ENCODE measurements at places on chromosomes 13 and 19.
A peak's percentile ranks its signal among the peaks of the same experiment; 100 is the strongest.

- DNase-seq, result no peak
Measured at GRCh38 chr19:10268071-10268470, 2.8 kb upstream of the ICAM1 start.

GRCh38 chr13:83386609-83387008 lies 495.7 kb downstream of the SLITRK1 start:
- DNase-seq, result no peak

DNA sequence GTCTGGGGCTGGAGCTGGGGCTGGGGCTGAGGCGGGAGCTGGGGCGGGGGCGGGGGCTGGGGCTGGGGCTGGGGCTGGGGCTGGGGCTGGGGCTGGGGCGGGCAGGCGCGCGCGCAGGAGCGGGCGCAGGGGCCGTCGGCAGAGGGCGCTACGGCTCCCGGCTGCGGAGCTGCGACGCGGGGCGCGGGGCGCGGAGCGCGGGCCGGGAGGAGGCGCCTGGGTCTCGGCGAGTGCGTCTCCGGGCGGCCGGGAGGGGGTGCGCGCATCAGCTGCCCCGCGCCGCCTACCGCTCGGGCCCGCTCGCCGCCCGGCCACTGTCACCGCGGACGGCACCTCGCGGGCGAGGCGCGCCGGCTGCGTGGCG lies 422 bp upstream of the MTUS2 start:
- peak; percentile 87 for DNase-seq

DNA sequence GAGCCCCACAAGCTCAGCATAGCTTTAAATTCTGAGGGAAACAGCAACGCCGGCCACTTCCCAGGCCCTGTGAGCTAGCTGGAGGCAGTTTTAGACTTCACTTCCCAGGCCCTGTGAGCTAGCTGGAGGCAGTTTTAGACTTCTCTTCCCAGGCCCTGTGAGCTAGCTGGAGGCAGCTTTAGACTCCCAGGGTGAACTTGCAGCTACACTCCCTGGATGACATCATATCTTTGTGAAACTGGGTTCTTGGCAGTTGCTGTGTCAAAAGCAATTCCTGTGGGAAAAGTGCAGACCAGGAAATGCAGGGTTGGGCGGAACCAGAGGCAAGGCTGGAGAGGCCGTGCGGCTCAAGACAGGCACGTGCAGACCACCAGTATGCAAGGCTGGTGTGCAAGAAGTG lies 12.7 kb downstream of the SOX1 start:
- DNase-seq, result no peak

- no peak for DNase-seq
Measured at GRCh38 chr13:99806671-99807070, 164.9 kb downstream of the ZIC5 start.

DNA sequence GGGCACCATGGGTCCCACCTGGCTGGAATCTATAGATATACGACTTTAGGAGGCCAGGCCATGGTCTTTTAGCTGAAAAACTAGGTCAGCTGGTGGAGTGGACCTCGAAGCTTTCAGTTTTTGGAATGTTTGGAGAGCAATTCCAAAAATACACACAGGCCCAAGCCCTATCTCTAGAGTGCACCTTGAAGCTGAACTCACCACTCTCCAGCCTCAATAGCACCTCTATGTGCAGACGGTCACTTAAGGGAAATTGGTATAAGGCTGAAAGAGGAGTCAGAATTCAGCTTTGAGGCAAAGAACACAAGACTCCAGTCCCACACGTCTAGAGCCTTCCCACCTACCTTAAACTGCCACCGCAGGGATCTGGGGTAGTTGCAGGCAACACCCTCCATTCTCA lies 56.4 kb upstream of the KATNAL1 start:
- DNase-seq, result no peak

GRCh38 chr13:20001366-20002190 lies 43.1 kb downstream of the ZMYM2 start:
- no peak for DNase-seq

DNA sequence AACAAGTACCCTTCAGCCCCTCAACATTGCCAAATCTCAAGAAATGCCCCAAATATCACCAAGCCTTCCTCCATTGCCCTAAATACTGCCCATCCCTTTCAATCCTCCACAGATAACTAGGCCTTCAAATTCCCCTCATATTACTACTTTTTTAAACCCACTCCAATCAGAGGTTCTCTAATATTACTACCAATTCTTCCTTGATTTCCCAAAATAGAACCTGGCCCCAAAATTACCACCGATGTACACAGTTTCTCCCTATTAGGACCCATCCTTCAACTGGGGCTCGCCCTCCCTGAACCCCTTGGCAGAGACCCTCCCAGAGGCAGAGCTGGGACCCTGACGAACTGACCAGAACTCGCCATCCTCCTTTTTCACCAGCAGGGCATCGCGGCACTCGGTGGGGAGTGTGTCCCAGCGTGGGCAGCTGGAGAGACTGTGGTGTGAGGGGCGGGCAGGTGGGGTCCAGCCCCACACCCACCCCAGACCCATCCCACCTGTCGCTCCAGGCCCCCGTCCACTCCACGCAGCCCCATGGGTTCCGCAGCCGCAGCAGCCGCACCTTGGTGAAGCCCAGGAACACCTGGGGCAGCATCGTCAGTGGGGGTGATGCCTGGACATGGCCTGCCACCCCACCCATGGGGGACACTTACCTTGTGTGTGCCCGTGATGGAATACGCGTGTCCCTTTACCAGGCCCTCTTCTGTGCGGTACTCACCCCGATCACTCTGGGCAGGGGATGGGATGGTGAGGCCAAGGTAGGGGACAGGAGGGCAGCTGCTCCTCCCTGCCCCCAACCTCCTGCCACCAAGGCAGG lies 6.1 kb downstream of the CAPN12 start:
- DNase-seq, result no peak

GRCh38 chr19:7547159-7547558 lies 11.6 kb downstream of the PNPLA6 start:
- no peak for DNase-seq

DNA sequence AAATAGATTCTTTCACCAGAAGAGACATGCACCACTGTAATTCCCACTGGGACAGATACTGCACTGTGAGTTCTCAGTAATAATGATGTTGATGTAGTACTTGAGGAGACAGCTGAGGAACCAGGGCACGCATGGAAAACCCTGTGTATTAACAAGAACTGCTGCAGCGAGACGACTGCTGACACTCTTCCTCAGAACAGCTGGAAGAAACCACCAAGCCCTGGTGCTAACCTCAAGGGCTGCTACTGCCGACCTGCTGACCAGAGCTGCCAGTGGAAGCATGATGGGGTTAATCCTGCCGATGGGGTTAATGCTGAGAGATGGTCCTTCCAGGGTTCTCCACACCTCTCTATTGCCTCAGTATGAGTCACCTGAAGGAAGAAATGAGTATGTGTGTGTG lies 45.6 kb downstream of the EDNRB start:
- DNase-seq, result no peak

DNA sequence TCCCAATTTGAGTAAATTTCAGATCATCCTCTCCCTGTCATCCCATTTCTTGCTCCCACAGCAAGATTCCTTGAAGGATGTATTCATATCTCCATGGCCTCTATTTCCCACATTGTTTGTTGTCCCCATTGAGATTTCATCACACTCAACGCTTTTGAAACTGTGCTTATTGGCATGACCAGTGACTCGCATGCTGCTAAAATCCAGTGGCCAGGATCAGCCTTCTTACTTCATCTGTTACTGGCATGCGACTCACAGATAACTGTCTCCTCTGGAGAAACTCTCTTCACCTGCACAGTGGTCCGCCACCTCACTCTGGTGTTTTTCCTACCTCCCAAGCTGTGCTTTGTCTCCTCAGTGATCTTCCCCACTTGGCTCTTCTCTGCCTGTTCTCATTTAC lies 95.8 kb downstream of the WASF3 start:
- no peak for DNase-seq

DNA sequence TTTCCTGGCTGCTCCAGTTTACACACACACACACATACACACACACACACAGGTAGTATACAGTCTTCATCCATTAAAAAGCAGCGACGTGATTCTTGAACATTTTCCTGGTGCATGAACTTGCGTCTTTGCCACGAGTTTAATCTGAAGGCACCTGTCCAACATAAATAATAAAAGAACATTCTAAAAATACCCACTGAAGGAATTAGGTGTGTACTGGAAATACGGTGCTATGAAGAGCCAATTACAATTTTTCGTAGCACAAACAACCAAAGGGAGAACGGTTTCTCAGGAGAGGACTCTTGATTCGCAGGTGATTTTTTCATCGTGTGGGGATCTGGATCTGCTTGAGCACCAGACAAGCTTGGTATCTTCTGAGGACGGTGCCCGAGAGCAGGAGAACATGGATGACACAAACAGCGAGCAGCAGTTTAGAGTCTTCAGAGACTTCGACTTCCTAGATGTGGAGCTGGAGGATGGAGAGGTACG lies 61.2 kb downstream of the ZAR1L start:
- no peak for DNase-seq

GRCh38 chr13:108427355-108427754 lies 157.8 kb downstream of the TNFSF13B start:
- no peak for DNase-seq

DNA sequence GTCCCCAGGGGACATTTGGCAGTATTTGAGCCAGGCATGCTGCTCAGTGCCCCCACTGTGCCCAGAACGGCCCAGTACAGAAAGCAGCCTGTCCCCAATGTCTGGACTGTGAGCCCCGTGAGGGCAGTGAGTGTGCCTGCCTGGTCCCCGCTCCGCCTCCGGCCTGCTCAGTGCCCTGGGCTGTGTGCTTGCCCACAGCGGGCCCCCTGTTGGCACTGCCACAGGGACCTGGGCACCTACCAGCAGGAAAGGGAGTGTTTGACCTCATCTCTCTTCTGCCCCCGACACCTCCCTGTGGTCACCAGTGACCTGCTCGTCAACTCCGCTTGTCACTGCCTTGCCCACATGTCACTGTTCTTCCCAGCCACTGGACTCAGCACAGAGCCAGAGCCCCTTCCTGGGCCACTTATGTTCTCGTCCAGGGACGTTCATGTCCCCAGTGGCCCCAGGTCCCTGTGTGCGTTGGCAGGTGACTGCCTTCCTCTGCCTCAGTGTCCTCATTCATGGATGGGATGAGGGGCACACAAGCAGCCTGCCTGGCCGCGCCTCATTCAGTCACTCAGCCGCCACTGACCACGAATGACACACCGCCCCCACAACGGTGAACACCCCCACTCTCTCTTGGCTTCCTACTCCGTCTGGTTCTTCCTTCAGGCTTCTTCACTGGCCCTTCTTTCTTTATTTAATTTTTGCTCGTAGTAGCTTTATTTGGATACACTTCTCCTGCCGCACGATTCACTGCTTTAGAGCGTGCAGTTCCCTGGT lies 2.8 kb downstream of the FZR1 start:
- DNase-seq, result no peak

DNA sequence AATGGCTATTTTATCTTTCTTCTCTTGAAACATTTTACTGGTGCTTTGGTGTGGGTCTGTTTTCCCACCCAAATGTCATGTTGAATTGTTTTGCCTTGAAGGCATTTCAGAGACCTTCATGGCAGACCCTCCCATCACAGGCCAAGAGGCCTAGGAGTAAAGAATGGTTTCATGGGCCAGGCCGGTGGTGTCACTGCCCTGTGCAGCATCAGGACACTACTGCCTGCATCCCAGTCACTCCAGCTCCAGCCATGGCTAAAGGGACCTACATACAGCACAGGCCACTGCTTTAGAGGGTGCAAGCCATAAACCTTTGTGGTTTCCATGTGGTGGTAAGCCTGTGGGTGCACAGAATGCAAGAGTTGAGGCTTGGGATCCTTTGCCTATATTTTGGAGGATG lies 326.9 kb downstream of the SLITRK5 start:
- DNase-seq, result no peak

DNA sequence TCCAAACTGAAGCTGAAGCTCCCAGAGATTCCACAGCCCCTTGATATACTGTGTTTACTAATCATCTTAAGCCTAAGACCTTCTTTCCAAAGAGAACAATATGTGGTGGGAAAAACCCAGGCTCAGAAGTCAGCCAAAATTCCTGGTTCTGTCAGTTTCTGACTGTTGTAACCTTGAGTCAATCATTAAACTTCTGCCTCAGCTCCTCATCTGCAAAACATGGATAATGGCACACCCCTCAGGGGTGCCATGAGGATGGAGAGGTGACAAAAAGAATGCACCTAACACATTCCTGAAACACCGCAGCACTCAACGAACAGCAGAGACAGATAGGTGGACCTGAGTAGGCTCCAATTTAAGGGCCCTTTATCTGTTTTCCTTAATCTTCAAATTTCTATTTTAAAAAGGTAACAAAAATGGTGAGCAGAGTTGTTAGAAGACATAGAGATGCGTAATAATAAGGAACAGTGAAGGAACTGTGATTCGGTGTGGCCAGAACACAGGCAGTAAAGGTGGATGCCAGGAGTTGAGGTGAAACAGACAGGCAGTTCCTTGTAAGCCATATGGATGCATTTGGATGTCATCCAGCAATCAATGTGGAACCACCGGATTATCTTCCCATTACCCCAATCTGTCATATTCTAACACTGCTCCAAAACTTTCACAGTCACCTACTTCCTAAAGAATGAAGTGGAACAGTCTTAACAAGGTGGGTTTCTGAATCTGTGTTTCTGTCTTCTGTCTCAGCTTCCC lies 56.6 kb upstream of the DOCK9 start:
- DNase-seq, result no peak

DNA sequence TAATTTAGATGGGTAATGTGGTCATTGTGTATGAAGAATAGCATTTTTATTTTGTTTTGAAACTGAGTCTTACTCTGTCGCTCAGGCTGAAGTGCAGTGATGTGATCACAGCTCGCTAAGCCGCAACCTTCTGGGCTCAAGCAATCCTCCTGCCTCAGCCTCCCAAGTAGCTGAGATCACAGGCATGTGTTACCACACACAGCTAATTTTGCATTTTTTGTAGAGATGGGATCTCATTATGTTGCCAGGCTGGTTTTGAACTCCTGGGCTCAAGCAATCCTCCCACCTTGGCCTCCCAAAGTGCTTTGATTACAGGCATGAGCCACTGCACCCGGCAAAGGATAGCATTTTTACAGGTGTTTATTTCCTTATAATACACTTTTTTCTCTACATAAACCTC lies 36.6 kb downstream of the SERTM1 start:
- no peak for DNase-seq

GRCh38 chr13:113140677-113141600 lies 17.5 kb upstream of the PROZ start:
- no peak for DNase-seq

GRCh38 chr13:102195566-102196462 lies 206.0 kb downstream of the FGF14 start:
- DNase-seq, result no peak
